Left cardiac atrium (tissue), 4 donors: ENCODE measurements at places on chromosomes 1 and 21.

- no peak for DNase-seq
Measured at GRCh38 chr1:168864266-168864665, 135.3 kb upstream of the DPT start.

GRCh38 chr1:46983166-46983829, 40.2 kb upstream of the CYP4X1 start:
- no peak for DNase-seq

GRCh38 chr21:33937931-33938339, 22.3 kb upstream of the ATP5PO start:
- no peak for DNase-seq

DNA sequence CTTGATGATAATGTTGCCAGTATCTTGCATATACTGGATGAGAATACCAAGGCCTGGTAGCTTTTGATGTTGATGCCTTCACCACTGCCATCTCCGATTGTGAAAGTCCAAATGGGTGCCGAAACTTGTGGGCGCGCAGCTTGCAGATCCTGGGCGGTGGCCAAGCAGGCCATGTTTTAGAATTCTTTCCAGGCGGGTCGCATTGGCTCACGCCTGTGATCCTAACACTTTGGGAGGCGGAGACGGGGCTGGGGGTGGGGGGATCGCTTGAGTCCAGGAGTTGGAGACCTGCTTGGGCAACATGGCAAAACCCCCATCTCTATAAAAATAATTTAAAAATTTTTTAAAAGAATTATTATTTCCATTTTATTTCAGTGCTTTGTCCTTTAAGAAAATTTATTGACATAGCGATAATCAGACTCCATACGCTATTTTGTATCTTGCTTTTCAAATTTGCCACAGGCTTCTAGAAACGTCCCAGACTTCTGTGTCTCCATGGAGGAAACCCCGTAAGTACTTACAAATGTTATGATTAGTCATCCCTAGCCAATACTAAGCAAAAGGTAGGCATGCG, 592 bp upstream of the ZNF326 start:
- DNase-seq = no peak

- no peak for DNase-seq
Measured at GRCh38 chr21:36804874-36805611, 106.1 kb downstream of the SIM2 start.

GRCh38 chr1:203742436-203742835, 22.5 kb upstream of the LAX1 start:
- no peak for DNase-seq

- DNase-seq = no peak
Measured at GRCh38 chr1:119724611-119725218, 13.0 kb downstream of the PHGDH start.

GRCh38 chr1:110187139-110187890, 22.8 kb upstream of the KCNC4 start:
- DNase-seq = no peak

DNA sequence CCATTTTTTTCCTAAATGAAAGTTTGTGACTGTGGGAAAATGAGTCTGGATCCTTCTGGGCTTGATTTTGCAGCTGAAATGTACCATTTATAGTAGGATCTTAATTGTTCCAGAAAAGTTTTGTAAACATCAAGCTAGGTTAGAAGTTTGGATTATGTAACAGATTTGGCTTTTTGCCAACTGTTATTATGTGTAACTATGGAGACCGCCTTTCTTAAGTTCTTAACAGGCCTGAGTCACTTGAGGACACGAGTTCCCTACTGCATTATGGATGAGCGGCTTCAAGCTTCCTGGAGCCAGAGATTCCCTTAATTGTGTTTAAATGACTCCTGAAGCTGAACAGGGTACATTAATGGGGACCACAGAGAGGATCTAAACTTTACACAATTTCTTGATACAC, 22.2 kb downstream of the SLC25A33 start:
- DNase-seq = no peak

GRCh38 chr1:94798054-94798453, 22.1 kb upstream of the SLC44A3 start:
- no peak for DNase-seq

DNA sequence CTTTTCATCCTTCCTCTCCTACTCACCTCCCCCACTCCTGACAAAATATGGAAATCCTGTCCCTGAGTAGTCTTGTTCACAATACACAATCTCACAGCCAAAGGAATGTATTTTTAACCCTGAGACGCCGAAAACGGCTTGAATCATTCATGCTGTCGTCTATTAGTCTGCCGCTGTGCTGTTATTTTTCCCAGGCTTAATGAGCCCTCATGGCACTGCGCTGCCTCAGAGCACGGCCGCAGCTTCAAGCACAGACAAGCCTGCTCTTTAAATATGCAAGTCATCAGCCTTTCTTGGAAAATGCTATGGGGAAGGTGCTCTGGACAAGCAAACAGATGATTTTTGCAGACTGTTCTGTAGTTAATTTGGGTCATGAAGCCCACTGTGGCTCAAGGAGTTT, 302.7 kb downstream of the DISC1 start:
- no peak for DNase-seq

GRCh38 chr1:25003457-25004190, 73.5 kb upstream of the RUNX3 start:
- no peak for DNase-seq

DNA sequence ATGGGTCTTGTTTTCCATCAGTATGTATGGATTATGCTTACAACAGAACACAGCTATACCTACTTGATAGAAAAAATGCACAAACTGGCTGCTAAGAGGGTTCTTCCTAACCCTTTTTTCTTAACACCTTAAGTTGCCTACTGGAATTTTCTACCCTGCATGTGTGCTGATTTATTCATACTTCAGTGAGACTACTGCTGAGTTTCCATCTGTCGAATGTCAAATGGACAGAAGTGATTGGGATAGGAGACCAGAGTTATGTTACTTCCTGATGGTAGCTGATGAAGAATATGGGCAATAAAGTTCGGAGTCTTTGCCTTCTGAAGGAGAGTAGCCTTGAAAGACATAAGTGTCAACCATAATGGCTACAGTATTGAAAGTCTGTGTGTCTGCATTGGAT, 6.5 kb upstream of the DNM3 start:
- DNase-seq = no peak

DNA sequence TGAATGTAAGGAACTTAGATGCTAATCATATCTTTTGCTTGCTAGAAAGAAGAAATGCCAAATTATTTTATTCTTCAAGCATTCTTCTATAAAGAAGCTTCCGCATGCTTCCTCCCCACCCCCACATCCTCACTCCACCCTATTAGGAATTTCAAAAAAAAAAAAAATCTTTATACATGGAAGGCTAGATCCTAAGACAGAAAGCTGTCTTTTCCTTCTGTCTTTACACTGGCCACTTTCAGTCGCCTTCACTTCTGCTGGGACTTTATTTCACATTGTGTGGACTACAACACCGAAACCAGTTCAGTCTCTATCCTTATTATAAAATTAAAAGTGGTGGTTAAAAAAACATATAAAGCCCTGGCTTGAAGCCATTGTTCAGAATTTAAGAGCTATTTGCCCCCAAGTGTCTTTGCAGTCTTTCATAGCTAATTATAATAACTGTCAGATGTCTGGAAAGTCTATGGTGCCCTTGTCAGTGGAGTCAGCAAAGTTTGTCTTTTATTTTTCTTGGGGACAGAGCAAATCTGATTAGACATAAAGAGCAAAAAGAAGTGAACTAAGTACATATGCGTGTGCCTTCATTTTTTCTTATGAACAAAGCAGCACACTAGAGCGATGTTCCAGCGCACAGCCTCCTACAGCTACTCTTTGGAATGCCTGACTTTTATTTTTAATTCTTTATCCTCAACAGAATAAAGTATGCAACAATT, 297.7 kb downstream of the PTPRC start:
- no peak for DNase-seq

DNA sequence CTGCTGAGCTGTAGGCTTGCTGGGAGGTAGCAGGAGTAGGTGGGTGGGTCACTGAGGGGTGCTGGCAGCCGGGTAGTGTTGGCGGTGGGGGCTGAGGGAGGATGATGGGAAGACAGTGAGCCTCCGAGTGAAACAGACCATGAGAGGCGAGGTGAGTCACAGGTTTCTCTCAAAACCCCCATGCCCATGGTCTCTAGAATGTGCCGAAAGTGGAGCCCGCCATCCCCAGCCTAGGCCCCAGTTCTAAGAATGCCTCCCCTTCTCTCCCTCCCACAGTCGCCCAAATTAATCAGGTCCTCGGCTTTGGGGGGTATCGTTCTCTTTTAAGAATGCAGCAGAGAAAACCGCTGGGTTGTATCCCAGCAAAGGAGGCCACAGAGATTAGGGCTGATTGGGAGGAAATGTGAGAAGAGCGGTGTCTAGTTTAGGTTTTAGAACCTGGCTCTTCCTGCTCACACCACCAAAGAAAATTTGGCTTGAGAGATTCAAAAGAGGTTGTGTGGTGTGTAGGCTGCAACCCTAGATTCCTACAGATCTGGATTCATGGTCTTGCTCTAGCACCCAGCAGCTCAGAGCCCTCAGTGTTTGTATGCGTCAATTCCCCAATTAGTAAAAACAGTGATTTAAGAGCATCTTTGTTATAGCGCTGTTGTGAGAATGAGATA, 27.7 kb upstream of the IL19 start:
- no peak for DNase-seq

- no peak for DNase-seq
Measured at GRCh38 chr1:217577336-217577735, 53.6 kb downstream of the GPATCH2 start.

GRCh38 chr1:201266774-201267173, 16.5 kb upstream of the PKP1 start:
- DNase-seq = no peak

GRCh38 chr1:115168026-115168425, 78.7 kb upstream of the TSPAN2 start:
- DNase-seq = no peak

- DNase-seq = peak; percentile 35
Measured at GRCh38 chr1:152479792-152480595, 30.6 kb upstream of the LCE5A start.

DNA sequence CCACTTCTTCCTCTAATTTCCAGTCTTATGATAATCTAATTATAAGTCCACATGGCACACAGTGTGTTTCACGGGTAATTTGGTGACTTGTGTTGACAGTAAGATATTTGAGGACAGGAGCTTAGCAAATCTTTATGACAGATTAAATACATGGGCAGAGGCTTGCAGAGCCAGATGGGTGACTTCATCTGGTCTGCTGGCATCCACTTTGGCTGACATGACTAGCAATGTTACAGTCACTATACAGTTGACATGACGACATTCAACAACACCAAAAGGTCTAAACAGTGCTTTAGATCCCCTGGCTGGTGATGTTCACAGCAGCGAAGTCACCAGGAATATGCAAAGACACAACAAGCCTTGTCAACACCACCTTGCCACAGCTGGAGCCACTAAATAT, 147.2 kb downstream of the ETS2 start:
- no peak for DNase-seq

- no peak for DNase-seq
Measured at GRCh38 chr1:228066891-228067654, 15.4 kb upstream of the ARF1 start.

GRCh38 chr1:224623743-224624333, 7.7 kb downstream of the CNIH3 start:
- DNase-seq = peak; percentile 29

DNA sequence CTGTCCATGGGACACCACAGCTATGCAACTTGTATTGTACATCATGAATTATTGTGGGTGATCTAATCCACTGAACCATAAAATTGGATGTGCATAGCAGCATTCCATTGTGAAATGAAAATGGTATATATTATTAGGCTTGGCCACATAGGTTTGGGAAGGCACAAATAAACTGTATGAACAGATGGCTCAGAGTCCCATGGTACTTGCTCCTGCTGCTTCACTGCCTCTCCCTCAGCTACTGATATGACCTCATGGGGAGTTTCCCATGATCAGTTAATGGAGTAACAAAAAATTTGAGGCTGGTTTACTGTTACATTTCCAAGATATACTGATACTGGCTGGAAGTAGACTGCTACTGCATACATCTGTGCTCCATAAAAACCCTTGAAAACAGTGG, 152.7 kb upstream of the NEGR1 start:
- no peak for DNase-seq

- DNase-seq = no peak
Measured at GRCh38 chr1:115239148-115239422, 99.0 kb downstream of the NGF start.

DNA sequence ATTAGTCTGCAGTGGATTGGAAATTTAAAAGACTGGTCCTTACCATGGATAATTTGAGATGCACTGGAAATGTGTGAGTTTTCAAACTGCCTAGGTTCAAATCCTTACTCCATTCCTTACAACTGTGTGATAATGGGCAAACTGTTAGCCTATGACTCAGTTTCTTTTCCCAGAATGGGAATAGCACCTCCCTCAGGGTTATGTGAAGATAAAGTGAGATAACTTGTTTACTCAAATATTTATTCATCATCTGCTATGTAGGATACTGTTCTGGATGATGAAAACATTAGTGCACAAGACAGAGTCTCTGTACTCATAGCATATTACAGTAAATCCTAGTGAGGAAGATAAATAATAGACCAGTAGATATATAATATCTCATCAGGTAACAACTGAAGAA, 28.6 kb downstream of the LRIG2 start:
- DNase-seq = no peak

- DNase-seq = peak; percentile 87
Measured at GRCh38 chr1:36187800-36188593, 32.0 kb downstream of the MAP7D1 start.

DNA sequence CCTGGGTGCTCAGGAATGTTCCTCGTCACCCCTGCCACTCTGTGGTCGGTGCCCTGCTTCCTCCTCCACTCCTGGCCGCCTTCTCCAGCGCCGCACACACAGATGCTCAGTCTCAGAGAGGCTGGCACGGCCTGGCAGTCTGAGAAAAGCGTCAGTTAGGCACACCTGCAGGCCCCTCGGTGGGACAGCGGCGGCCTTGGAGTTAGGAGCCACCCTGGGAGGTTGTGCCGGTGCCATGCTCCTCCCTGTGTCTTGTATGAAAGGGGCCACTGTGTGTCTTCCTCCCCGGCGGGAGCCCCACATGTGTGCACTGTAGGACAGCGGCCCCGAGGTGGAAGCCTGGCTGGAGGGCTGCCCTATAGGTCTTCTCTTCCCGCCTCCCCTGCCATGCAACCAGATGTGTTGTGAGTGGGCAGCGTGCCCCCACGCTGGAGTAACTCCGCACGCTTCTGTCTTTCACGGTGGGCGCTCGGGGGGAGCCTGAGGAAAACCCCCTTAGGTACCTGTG, 145.2 kb downstream of the PGBD5 start:
- DNase-seq = no peak
